Osteocyte (in vitro differentiated cells): ENCODE measurements at places on chromosomes 5 and 9. TPM values are rescaled to one million over a fixed set of nuclear protein-coding genes. Genes with fewer than 3 reads are reported as not detected.

The CCL27 gene
- total RNA-seq: 0.78 and 1.1 TPM in 2 replicates

The SLC4A9 gene
- not detected in 2 replicates for total RNA-seq

The OR1J2 gene
- total RNA-seq: not detected in 2 replicates

The SHISAL2B gene
- not detected in 2 replicates for total RNA-seq

The SPINK4 gene
- not detected in 2 replicates for total RNA-seq

The TRAF1 gene
- 7.1 and 7.8 TPM in 2 replicates for total RNA-seq

The NEUROG1 gene
- total RNA-seq: not detected in 2 replicates

The PLPP7 gene
- total RNA-seq: 0.68 and 0.73 TPM in 2 replicates

The PCDH1 gene
- 6.3 and 7.3 TPM in 2 replicates for total RNA-seq

The SPAG8 gene
- 2.4 TPM in 2 replicates for total RNA-seq

The PCDHGB3 gene
- total RNA-seq: 0.19 and 0.29 TPM in 2 replicates

The SMIM23 gene
- not detected in 2 replicates for total RNA-seq

The TLR4 gene
- total RNA-seq: 28.9 and 30.5 TPM in 2 replicates

The FOXD4L3 gene
- total RNA-seq: 0.26 TPM in 1 of 2 replicates, not detected in the other

The FAM120AOS gene
- total RNA-seq: 33.9 and 36.4 TPM in 2 replicates

The INSYN2B gene
- total RNA-seq: 2.7 and 3.1 TPM in 2 replicates

The CCDC192 gene
- total RNA-seq: not detected in 2 replicates

The SAP30L gene
- total RNA-seq: 45.9 and 53.2 TPM in 2 replicates

The SLCO6A1 gene
- 0.65 and 0.78 TPM in 2 replicates for total RNA-seq

The GZMA gene
- not detected in 2 replicates for total RNA-seq

The DRD1 gene
- total RNA-seq: not detected in 2 replicates

The MAML1 gene
- total RNA-seq: 33.1 and 34.1 TPM in 2 replicates

The MARCHF11 gene
- not detected in 2 replicates for total RNA-seq

The ITGA1 gene
- total RNA-seq: 143 and 150 TPM in 2 replicates

The ABL1 gene
- total RNA-seq: 97.7 and 101 TPM in 2 replicates

The KCNV2 gene
- not detected in 2 replicates for total RNA-seq

The CXCL14 gene
- 0.16 TPM in 1 of 2 replicates, not detected in the other for total RNA-seq

The BNC2 gene
- 66.2 and 66.5 TPM in 2 replicates for total RNA-seq

The ZNF366 gene
- not detected in 2 replicates for total RNA-seq

The NIPAL4 gene
- 2.3 and 2.4 TPM in 2 replicates for total RNA-seq

The PCDHA3 gene
- total RNA-seq: 0.19 and 0.42 TPM in 2 replicates
